ENCODE measurements at places on chromosomes 1 and 21. TPM values are rescaled to one million over a fixed set of nuclear protein-coding genes. Genes with fewer than 3 reads are reported as not detected.

GRCh38 chr1:76881762-76882161, 14.5 kb downstream of the ST6GALNAC5 start:
- DNase-seq, result no peak

GRCh38 chr1:25369241-25369640, 31.1 kb downstream of the TMEM50A start:
- no peak for DNase-seq

DNA sequence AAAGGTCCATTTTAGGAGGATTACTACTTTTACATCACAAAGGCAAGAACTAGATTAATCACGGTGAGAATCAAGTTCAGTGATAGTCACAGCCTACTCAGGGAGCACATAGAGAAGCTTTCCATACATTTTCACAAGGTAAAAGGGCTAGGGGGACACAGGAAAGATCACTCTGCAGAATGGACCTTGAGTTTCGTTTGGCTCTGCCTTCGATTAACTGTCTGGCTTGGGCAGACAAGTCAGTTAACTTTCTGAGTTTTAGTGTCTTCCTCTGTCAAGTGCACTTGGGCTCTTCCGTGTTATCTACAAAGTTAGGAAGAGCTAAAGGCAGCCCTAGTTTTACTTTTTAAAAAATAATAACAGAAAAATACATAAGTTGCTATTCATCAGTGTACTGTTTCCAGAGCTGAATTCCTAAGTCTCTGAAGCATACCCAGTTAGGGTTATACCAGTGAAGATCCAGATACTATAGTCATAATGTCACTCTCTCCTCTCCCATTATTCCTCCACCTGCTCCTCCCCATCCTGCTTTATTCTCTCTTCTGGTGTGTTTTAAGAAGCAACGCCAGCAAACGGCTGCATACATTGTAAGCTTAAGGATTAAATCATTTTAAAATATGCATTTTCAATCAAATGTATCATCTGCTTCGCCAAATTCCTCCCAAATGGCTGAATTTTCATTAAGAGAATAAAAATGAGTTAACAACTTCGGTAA, 1.7 kb downstream of the CEP170 start:
- no peak for DNase-seq

DNA sequence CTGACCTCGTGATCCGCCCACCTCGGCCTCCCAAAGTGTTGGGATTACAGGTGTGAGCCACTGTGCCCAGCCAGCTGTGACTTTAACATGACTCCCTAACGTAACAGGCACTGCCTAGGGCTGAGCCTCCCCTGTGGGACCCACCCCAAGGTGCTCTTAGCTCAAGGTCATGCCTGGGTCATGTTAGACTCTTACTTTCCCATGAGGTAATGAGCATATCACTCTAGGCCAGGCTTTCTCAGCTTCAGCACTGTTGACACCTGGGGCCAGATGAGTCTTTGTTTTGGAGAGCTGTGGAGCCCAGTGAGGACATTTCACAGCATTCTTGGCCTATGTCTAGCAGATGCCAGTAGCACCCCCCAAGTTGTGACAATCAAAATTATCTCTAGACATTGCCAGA, 4.5 kb downstream of the NECAP2 start:
- no peak for DNase-seq

- DNase-seq, result no peak
Observed at GRCh38 chr1:165861911-165862310, 34.5 kb downstream of the UCK2 start.

GRCh38 chr21:17976691-17977090, 157.5 kb upstream of the C21orf91 start:
- DNase-seq, result no peak

DNA sequence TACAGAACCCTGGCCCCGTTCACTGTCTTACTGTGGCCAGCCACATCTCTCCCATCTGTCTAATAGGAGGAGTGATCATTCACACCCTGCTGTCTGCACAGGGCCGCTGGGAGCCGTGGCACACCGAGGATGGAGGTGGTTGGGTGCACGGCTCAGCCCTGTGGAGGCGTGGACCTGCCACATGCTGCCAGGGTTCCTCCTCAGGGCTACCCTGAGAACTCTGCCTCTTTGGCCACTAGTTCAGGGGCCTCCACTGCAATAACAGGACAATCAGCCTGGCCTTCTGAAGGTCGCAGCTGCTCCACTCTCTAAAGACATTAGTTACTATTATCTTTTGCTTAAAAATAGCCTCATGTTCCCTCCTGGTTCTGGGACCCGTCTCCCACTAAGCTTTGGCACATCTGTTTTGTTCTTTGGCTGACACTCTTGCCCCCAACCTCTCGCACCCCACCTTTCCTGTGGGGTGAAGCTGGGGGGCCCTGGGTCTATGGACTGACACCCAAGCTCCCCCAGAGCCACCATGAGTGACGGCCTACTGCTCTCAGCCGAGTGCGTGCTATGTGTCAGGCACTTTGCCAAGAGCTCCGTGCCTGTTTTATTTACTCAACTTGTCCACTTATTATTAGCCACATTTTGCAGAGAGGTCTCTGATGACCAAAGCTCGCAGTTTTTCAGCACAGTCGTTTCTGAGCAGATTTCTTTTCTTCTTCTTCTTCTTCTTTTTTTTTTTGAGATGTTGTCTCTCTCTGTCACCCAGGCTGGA, 66.3 kb downstream of the ARHGEF10L start:
- DNase-seq, result no peak

DNA sequence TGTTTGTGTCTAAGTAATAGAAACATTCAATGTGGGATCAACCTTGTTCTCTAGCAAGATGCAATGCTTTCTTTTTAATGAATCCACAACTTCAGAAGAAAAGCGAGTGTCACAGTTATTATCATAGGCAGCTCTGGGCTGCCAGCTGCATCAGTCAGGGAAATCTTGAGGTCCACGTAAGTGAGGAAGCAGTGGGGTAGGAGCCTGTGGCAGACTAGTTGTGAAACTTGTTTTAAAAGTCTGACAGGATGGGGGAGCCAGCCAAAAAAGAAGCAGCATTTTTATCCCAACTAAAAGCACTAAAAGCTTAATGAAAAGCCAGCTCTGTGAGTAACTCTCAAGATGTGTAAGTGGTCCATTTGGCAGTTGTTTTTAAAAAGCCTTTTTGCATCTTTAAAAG, 113.1 kb downstream of the ZNF326 start:
- DNase-seq, result no peak

GRCh38 chr1:165828669-165829329, 1.4 kb downstream of the UCK2 start:
- DNase-seq, result peak; percentile 21

GRCh38 chr1:201982082-201982622, 296 bp upstream of the RNPEP start:
- peak; percentile 72 for DNase-seq

CLIC6 gene
- total RNA-seq, result 0.78 TPM

CELA3A gene
- total RNA-seq, result not detected

VSIG8 gene
- total RNA-seq, result not detected

ORC1 gene
- total RNA-seq, result 54.3 TPM

Data from activated naive CD8-positive, alpha-beta T cell treated with anti-CD3 and anti-CD28 coated beads for 36 hours (primary cell).